ENCODE measurements at places on chromosomes 6 and 20.
A peak's percentile ranks its signal among the peaks of the same experiment; 100 is the strongest.

DNA sequence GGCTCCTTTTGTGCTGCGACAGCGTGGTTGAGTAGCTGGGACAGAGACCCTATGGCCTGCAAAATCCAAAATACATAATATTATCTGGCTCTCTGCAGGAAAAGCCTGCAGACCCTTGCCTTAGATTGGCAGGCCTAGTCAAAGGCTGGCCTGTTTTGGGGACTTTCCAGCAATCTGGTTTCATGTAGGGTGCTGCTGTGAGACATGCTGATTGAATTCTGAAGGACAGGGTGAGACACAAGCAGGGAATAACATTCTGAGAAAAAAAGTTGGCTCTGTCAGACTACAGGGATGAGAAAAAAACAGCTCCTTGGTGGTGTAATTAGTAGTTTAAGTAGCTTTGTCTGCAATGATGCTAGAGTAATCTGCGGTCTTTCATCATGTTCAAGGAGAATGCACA lies 402.7 kb upstream of the AGPAT4 start:
- no peak for DNase-seq

- DNase-seq: no peak
Measured at GRCh38 chr6:87095087-87095509, at the start of gene CGA. Gene CGA (minus strand): TSS chr6:87095106. CDS start chr6:87088200, 6,906 bp downstream.

GRCh38 chr6:79717989-79718388 lies 86.9 kb downstream of the SH3BGRL2 start:
- no peak for DNase-seq

DNA sequence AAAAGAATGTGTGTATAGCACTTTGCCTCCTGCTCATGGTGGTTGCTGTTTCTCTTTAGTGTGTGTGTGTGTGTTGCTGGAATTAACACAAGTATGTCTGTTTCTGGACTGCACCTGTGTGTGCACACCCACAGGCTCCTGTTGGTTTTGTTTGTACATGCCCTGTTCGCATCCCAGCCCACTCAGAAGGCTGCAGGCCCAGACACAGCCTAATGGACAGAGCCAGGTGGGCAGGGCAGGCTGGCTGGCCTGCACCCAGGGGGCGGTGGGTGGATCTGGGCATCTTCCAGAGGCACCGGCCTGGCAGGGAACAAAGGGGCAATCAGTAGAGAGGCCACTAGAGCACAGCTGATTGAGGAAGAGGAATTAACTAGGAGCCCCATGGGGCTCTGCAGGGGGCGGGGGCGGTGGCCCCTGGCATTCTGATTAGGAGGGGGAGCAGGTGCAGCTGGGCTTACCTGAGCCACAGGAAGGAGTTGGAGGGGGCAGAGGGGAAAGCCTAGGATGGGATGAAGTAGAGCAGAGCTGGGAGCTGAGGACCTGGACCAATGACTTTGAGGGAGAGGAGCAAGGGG lies 21.9 kb downstream of the CD40 start:
- no peak for DNase-seq

DNA sequence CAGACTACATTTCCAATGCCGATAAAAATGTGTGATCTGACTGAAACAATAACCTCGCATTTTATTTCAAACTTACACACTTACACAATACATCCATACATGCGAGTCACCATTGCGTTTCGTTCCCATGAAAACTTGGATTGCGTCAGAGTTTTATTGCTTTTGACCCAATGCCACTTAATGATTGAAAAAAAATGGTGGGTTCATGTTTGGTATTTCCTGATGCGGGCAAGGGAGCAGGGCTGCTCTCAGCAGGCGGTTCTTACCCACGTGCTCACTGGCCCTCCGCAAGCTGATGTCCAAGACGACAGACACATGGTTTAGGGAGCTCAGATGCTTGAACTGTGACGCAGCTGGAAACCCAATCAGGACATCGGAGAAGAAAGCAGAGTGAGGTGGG lies 281.0 kb upstream of the SULF2 start:
- DNase-seq: peak; percentile 93

- DNase-seq: peak; percentile 45
Measured at GRCh38 chr20:8790442-8791074, 278.3 kb upstream of the PLCB4 start.

DNA sequence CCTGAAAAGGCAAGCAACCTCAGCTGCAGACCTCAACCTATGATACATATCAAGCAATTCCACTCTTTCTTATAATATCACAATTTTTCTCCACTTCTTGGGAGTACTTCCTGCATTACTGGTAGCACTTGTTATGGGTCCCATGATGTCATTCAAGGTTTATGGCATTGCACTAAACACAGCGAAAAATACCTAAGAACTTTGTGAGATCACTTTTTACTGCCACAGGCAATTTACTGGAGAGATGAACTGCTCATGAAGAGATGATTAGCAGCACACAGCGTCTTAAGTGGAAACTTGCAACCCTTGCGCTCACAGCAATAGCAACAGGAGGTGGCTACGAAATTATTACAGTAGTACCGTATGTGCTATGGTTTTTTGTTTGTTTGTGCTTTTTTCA lies 19.3 kb upstream of the RIMS4 start:
- DNase-seq: no peak

GRCh38 chr6:84379142-84379541 lies 151.7 kb upstream of the CEP162 start:
- DNase-seq: no peak
